Nucleus accumbens (tissue), 56 donors: ENCODE measurements at places on chromosomes 3 and 15.
A peak's percentile ranks its signal among the peaks of the same experiment; 100 is the strongest.

DNA sequence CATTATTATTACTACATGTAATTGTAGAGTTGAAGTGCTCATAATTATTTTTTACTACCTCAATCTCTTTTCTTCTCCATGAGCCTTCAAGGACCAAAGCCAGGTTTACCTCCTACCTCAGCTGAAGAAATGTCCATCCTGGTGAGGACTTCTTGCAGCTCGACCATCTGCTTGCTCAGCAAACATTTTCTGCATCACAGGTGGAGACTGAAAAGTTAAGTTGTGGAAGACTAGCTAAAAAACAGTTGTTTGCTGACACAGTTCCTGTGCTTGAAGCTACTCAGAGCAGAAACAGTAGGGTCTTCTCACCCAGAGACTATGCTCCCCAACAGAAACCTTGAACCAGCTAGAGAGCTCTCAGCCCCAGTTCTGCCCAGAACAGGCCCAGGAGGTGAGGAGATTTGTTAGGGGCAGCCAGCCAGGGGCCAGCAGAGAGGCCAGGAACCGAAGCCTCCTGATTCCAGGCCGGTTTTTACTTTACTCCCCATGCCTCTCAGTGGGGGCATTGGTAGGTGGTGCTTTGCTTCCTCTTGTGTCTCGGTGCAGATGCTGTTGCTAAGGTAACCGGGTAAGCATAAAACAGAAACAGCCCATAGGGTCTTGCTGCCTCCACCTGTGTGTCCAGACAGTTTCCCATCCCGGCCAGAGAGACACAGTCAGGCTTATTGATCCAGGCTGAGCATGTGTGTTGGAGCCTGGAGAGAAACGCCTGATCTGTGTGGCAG lies 54.9 kb downstream of the CCNL1 start:
- DNase-seq: no peak

GRCh38 chr3:122353893-122354401 lies 28.9 kb downstream of the CSTA start:
- no peak for DNase-seq

- no peak for DNase-seq
Observed at GRCh38 chr3:69540706-69541581, 155.1 kb upstream of the FRMD4B start.

GRCh38 chr15:39499681-39500080 lies 81.2 kb upstream of the THBS1 start:
- no peak for DNase-seq

DNA sequence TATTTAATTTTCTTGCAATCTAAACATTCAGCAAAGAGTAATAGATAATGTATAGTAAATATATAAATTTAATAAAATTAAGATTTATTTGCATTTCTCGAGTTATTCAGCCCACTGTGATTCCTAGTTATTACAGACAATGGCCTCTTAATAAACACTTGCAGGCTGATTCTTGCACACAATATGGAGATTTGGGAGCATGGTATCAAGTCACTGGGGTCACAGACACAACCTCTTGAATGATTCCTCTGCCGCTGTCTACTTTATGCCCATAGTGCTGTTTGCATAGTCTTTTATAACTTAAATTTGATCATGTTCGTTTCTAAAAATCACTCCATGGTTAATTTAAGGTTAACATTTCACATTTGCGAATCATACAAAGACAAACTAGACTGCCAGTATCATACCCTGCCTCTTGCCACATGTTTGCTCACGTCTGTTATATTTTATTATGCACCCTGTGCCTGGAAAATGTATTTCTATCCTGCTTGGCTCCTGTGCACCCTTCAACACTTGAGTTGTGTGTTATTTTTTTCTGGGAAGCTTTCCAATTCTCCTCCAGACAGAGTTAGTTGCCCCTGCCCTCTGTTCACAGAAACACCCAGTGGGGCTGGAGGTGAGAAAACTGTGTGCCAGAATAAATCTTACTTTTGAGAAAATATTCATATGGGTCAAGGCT lies 206.3 kb upstream of the ROBO1 start:
- no peak for DNase-seq

DNA sequence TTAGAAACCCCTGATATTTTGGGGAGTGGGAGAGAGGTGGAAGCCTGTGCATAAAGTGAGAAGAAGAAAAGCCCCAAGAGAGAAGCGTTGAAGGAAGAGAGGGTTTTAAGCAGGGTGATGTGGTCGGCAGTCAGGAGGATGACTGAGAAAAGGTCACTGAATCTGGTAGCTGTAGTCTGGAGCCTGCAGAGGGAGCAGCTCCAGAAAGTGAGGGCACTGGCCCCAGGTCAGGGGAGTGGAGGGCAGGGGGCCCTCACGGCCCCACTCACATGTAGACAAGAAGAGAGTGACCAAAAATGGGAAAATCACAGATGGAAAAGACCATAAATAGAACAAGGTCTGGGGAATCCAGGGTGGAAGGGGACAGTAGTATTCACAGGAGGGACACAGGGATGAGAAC lies 105.5 kb downstream of the RYK start:
- DNase-seq: no peak

DNA sequence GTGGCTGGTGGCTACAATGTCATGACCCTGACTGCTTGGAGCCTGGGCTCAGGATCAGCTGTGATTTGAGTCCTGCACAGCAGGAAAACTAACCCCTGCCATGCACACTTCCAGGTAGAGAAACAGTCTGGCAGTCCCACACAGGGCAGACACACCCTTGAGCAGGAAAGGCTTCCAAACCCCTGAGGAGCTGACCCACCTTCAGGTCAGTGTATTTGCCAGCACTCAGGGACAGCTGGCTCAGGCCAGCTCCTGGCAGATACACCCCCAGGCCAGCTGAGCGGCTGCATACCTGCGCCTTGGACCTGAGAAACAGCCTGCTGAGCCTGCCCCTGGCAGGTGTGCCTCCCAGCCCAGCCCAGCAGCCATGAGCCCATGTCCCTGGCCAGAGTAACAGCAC lies 22.2 kb upstream of the CDAN1 start:
- DNase-seq: no peak

DNA sequence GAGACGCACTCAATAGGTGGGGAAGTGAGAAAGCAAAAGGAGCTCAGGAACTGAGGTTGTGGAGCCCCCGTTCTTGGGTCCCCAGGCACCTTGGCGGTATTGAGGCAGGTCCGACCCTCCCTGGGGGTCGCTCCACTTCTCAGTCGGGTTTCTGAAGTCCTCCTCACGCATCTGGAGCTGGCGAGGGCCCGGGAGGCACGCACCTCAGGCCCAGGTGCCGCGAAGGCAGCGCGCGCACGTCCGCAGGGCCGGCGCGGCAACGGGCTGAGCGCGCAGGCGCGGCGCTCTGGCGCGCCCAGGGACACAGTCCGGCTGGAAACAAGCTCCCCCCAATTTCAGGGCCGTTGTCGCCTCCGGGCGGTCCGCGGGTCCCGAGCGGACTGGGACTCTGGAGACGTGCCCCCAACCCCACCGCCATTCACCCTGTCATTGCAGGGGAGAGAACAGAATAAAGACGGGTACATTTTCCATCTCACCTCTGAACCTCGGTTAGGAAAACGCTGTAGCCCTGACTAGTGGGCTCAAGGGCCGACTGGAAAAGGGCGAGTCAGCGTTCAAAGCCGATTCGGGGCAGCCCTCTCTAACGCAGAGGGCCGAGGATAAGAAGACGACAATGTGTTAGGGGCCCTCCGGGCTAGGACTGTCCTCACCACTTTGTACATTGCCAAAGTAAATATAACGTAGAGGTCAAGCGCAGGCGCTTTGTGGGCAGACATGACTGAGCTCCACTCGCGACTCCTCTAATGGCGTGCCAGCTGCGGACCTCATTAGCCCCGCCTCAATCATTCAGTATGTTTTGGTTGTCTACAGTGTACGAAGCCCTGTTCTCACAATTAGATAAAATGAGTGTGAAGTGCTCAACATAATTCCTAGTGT lies at the start of gene ZNF770:
Gene ZNF770 (minus strand): TSS at position 261 of the 876 bp plus-strand sequence. CDS start 4,853 bp downstream, outside the sequence.
- peak; percentile 76 for DNase-seq

GRCh38 chr15:57054204-57054750 lies 135.8 kb downstream of the TCF12 start:
- DNase-seq: no peak

DNA sequence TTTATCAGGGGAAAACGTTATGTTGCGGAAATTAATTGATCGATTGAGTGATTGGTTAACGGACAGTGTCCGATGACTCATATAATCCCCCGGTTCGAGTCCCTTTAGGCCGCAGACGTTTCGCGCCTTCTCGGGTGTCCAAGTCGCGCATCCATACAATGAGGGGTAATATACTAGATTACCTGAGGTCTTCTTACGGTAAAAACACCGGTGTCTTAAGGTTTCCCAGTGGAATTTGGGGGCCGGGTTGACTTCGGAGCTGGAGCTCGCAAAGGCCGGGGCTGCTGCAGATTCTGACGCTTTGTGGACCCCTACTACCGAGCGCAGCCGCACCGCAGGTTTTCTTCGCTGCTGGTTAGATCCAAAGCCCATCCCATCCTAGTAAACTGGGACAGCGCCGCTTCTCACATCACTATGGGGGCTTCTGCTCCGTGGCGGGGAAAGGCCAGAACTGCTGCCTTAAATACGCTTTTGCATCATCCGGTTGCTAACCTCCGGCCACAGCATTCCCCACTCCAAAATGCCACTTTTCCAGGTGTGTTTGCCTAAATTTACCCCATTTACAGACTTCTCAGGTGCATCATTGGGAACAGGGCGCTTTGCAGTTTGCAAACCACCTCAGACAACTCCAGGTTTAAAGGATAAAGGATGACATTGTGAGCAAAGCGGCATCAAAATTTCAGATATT lies 858 bp upstream of the SACM1L start:
- DNase-seq: peak; percentile 66

DNA sequence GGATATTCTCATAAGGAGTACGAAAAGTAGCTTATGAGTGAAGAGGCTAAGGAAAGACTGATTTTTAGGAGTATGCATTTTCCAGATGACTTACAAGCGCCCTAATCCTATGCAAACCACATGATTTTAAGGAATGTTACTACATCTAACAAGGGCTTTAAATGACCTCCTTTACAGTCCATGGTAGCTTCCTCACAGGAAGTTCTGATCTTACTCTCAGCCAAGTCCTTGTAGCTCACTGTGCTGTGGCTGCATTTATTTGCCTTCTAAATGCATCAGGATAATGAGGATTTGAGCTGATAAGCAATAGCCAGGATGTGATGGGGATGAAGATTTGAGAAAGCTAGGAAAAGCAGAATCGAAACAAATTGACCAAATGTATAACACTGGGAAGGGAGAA lies 896.0 kb downstream of the MCTP2 start:
- DNase-seq: no peak

GRCh38 chr15:69342460-69343076 lies 43.9 kb downstream of the PAQR5 start:
- DNase-seq: no peak

GRCh38 chr3:151838574-151839312 lies 24.8 kb downstream of the AADAC start:
- peak; percentile 1 for DNase-seq

DNA sequence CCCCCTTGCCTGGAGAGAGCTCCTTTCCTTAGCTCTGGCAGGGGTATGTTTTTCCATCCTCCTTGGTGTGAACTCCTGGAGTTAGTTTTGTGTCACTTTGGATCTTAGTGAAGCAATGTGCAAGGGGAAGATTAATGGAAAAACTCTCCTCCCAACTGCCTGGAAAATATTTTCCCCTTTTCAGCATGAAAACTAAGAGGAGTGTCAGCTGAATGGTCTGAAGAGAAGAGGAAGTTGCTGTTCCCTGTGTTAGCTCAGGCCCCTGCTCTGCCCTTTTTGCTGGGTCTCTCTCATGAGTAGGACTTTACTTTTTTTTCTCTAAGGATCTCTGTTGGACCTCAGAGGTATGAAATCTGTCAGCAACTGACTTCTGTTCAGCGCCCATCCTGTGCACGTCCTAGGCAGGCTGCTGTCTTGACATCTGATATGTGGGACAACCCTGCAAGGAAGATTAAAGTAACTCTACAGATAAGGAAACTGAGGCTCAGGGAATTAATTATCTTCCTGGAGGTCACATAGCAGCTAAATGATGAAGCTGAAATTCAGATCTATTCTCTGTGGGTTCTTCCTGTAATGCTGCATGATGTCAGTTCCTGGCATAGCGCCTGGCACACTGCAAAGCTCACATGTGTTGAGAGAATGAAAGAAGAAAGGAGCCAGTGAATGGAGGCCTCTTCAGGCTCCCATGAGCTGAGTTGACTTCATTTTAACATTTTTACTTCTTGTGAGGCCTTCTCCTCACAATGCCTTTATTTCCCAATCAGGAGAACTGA lies 109.7 kb upstream of the GALNT15 start:
- DNase-seq: peak; percentile 73

DNA sequence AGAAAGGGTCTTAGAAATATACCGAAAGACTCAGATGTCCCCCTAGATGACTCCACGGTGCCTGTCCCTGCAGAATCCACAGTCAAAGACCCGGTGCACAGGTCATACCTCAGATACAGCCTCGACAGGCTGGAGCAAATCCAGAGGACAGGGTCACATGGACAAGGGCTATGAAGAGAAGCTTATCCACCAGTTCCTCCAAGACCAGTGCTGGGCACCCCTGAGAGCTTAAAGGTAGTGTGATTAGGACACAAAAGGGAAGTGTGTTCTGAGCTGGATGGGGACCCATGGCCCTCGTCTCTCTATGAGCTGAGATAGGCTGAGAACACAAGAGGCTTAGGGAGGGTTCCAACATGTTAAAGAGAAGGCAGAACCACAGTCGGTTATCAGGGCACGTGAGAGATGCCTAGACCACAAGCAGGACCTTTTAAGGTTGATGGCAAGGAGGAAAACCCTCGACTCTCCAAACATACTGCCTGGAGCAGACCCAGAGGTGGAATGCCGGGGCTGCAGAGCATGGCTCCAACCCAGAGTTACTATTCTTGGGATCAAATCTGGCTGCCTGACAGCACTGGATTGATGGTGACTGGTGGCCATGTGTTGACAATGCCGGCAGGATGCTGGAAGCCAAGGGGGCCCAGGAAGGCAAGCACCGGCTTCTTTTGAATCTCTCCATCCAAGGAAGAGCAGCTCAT lies 46.9 kb downstream of the ADCY5 start:
- DNase-seq: no peak

DNA sequence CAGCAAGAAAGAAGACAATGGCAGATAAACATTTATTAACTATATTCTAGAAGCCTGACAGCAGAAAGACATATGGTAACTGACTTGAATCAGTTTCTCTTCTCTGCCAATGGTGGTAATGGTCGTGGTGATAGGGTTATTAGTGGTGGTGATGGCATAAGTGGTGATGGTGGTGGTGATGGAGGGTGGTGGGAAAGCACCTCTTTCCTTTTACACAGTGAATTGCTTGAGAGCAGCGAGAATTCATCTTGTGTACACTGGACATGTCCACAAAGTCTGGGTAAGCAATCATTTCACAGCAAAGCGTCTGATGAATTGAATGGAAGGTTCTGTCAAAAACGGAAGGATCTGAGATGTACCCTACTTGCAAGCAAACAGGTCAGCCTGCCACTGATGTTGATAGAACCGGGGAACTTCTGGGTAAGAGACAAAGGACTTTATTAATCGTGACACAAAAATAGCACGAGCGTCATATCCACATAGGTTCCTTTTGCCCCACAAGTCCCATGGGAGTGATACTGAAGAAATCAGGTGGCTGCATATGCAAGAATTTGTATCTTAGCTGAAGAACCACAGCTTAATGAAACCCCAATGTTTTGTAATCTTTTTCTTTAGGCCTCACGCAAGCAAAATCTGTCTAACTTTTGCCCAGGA lies 23.5 kb upstream of the TBC1D5 start:
- DNase-seq: no peak

- DNase-seq: no peak
Observed at GRCh38 chr15:74400915-74401757, 32.6 kb downstream of the SEMA7A start.

GRCh38 chr3:115790759-115791158 lies 167.4 kb downstream of the GAP43 start:
- DNase-seq: no peak
